ENCODE measurements at places on chromosomes 3 and 15. TPM values are rescaled to one million over a fixed set of nuclear protein-coding genes. Genes with fewer than 3 reads are reported as not detected.

- H3K27me3 ChIP-seq, result no peaks in the 10 kb centered on the region
- DNase-seq, result no peak
- no peak overlapping the region for H3K4me3 ChIP-seq
Observed at GRCh38 chr3:169822091-169822490, 9.4 kb upstream of the LRRC34 start.

DNA sequence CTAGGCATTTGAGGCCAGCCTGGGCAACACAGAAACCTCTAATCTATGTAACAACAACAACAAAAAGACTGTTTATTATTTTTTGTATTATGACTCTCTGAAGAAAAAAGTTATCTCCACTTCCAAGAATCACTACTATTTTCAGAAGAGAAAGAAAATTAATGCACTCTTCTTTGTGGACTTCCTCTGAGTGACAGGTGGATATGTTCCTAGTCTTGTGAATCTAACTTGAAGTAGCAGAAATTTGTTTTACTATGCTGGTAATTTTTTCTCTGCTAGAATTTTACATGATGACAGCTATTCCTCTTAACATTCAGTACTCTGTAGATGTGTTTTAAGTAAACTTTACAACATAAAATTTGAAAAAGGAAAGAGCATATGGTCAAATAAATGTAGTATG lies 16.7 kb downstream of the DYNC1LI1 start:
- H3K4me1 ChIP-seq, result no peaks in the 10 kb centered on the region
- H3K27ac ChIP-seq, result no peak overlapping the region
- H3K4me3 ChIP-seq, result no peak overlapping the region

DNA sequence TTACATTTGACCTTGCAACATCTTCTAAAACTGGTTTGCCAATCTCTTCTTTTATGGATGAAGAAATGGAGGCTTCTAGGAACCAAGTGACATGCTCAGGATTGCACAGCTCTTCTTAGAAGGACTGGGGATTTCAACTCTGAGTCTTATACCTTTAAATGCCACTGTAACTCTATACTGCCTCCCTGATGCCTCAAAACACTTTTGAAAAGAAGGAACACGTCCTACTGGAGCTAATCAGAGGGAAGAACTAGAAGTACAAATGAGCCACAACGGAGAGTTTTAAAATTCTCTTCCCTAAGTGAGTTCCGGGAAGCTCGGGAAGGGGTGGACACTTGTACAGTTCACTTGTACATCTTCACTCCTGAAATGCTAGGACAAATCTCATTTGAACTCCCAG lies 949 bp upstream of the MITF start:
- H3K27ac ChIP-seq, result no peak overlapping the region
- H3K36me3 ChIP-seq, result no peaks in the 10 kb centered on the region
- peaks cover 13% of the 10 kb centered on the region for H3K4me1 ChIP-seq
- H3K4me3 ChIP-seq, result peak overlapping the region; percentile 88

- peaks cover 85% of the 10 kb centered on the region for H3K36me3 ChIP-seq
- no peaks in the 10 kb centered on the region for H3K27me3 ChIP-seq
- no peak overlapping the region for H3K4me3 ChIP-seq
- H3K27ac ChIP-seq, result peak overlapping the region; percentile 30
- DNase-seq, result peak; percentile 65
Observed at GRCh38 chr3:14459384-14459783, 57.0 kb downstream of the SLC6A6 start.

- H3K27me3 ChIP-seq, result no peaks in the 10 kb centered on the region
- no peaks in the 10 kb centered on the region for H3K4me1 ChIP-seq
- H3K4me3 ChIP-seq, result no peak overlapping the region
- H3K36me3 ChIP-seq, result no peaks in the 10 kb centered on the region
- DNase-seq, result no peak
- H3K27ac ChIP-seq, result peak overlapping the region; percentile 14
Observed at GRCh38 chr3:40516201-40516600, 8.6 kb upstream of the ZNF621 start.

DNA sequence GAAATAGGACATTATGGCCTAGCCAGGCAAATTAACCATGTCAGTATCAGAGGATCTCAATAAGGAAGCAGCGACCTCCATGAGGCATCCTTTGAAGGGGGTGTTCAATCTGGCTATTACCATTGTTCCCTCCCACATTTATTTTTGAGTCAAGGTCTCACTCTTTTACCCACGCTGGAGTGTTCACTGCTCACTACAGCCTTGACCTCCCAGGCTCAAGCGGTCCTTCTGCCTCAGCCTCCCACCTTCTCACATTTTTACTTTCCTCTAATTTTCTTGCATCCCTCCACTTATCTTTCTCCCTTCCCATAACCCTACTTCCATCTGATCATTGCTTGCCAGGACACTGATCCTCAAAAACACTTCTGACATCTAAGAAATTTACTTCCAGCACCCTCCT lies 654.0 kb upstream of the NR2F2 start:
- no peaks in the 10 kb centered on the region for H3K4me1 ChIP-seq
- no peaks in the 10 kb centered on the region for H3K36me3 ChIP-seq

DNA sequence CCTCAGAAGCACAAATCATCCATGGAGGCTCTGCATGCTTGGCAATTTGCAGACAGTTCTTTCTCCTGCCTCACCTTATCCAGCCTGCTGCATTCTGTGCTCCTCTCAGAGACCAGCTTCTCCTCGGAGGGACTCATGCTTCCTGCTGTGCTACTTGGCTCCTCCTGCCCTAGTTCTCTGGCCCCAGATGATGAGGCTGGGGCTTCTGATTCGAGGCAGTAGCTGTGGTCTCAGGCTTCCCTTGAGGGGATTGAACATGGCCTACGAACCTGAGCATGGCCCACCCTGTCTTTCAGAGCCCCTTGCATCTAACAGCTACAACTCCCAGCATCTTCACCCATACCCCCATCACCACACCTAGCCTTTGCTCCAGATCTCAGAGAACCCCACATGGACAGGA lies 6.7 kb downstream of the VIPR1 start:
- peaks cover 9% of the 10 kb centered on the region for H3K27me3 ChIP-seq
- H3K4me3 ChIP-seq, result no peak overlapping the region
- no peak overlapping the region for H3K27ac ChIP-seq

GRCh38 chr3:83065851-83066460 lies 1304.5 kb upstream of the GBE1 start:
- H3K4me3 ChIP-seq, result no peak overlapping the region
- H3K36me3 ChIP-seq, result no peaks in the 10 kb centered on the region
- no peaks in the 10 kb centered on the region for H3K4me1 ChIP-seq

DNA sequence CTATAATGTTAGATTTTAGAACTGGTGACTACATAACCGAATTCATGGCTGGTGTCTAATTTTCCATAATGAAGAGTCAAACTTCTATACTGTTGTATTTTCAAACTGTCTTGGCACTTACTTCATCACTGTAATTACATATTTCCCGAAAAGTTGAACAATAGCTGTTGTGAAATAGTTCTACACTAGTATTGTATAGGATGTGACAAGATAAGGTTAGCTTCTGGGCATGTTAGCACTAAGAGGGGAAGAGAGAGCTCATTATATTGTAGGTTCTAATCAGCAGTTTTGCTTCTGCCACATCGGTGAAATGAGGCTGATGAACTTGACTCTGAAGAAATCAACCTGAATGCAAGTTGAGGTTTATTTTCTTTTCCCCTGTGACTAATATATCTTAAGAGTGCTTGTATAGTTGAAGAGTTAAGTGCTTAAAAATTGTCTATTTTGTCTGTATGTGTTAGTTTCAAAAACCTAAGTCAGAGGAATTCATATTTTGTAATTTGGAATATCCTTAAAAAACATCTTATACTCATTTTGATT lies 8.9 kb downstream of the GYG1 start:
- peaks cover 20% of the 10 kb centered on the region for H3K4me1 ChIP-seq
- DNase-seq, result no peak
- H3K27ac ChIP-seq, result no peak overlapping the region
- H3K4me3 ChIP-seq, result no peak overlapping the region
- H3K36me3 ChIP-seq, result peaks cover 37% of the 10 kb centered on the region

- H3K4me3 ChIP-seq, result peak overlapping the region; percentile 90
- peak overlapping the region; percentile 89 for H3K27ac ChIP-seq
- no peaks in the 10 kb centered on the region for H3K27me3 ChIP-seq
- H3K4me1 ChIP-seq, result peaks cover 16% of the 10 kb centered on the region
Observed at GRCh38 chr3:146544929-146545528, 622 bp upstream of the PLSCR1 start.

DNA sequence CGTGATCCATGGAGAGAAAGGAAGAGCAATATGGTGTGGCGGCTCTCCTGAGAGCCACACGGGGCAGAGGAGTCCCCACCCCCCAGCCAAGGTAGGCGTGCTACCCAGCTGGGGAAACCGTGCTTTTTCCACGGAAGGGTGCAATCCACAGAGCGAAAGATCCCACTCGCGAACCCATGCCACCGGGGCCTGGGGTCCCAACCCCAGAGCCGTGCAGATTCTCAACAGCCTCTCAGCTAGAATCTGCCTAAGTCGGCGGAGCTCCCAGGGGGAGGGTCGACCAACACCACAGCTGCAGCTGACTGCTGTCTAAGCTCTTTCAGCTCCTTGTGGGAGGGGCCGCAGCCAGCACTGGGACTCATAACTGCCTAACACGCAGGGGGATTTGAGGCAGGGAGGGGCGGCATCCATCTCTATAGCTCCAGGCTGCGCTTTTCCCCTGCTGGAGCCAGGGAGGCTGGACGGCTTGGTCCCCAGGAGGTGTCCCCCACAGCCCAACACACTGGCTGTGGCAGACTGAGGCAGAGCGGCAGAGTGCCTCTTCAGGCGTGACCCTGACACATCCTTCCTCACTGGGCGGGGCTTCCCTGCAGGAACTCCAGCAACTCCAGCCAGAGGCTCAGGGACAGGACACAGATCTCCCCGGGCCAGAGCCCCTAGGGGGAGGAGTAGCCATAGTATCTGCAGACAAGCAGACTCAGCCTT lies 107.6 kb upstream of the ZBTB20 start:
- no peak for DNase-seq
- peaks cover 2% of the 10 kb centered on the region for H3K4me1 ChIP-seq

- DNase-seq, result no peak
- H3K27ac ChIP-seq, result no peak overlapping the region
- H3K4me1 ChIP-seq, result peaks cover 14% of the 10 kb centered on the region
- no peaks in the 10 kb centered on the region for H3K36me3 ChIP-seq
- peaks cover 20% of the 10 kb centered on the region for H3K27me3 ChIP-seq
Observed at GRCh38 chr3:56990641-56991015, 69.8 kb upstream of the SPATA12 start.

- H3K27me3 ChIP-seq, result no peaks in the 10 kb centered on the region
- H3K27ac ChIP-seq, result no peak overlapping the region
- DNase-seq, result no peak
Observed at GRCh38 chr15:19974998-19975397, 566.6 kb downstream of the GOLGA6L6 start.

DNA sequence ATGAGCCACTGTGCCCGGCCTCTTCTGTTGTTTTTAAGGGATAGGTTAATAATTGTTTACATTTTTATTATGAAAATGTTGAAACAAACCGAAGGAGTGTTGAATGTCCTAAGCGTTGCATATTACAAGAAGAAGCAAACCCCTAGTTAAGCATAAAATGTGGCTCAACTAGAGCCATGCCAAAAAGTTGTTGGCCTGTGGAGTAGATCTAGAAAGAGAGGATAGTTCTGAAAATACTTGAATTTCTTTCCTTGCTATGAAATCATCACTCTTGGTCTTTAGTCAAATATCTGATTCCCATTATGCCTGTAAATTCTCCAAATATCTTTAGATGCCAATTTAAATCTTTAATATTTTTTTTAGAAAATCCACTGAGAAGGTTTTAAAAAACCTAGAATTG lies 12.8 kb downstream of the RBP2 start:
- H3K4me3 ChIP-seq, result no peak overlapping the region
- H3K4me1 ChIP-seq, result no peaks in the 10 kb centered on the region
- no peak overlapping the region for H3K27ac ChIP-seq
- no peak for DNase-seq
- no peaks in the 10 kb centered on the region for H3K27me3 ChIP-seq

DNA sequence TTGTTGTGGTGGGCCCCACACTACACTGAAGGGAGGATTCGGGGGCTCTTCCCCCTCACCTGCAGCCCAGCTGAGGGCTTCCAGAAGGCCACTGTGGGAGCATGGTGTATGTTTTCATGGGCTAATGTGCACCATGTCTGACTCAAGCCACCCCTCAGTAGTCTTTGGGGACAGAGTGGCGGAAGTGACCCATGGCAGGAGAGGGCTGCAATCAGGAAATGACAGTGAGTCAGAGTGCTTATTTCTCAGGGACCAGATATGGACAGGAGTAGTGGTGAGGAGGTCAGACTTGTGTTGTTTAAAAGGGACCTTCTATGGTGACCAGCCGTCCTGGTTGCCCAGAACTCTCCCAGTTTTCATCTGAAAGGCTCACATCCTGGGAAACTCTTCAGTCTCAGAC lies 32.8 kb upstream of the SLC9A9 start:
- H3K27me3 ChIP-seq, result no peaks in the 10 kb centered on the region
- H3K4me1 ChIP-seq, result no peaks in the 10 kb centered on the region
- DNase-seq, result no peak
- H3K27ac ChIP-seq, result no peak overlapping the region

DNA sequence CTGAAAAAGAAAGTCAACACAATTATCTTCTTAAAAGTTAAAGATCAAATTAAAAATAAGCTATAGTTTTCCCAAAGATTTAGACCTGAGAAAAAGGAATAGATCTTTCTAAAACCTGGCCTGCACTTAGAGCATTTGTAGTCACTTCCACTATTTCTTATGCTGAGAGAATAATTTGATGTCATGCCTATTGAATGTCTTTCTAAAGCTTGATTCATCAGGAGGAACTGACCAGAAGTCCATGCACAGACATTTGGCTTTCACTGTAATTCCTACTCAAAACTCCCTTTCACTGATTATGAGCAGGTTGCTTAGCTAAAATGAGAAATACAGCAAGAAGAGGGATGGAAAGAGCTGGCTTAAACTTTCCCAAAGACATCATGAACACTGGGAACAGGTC lies 4.3 kb downstream of the GREM1 start:
- peak overlapping the region; percentile 96 for H3K27ac ChIP-seq
- DNase-seq, result peak; percentile 71
- H3K4me3 ChIP-seq, result peak overlapping the region; percentile 41
- no peaks in the 10 kb centered on the region for H3K27me3 ChIP-seq
- H3K4me1 ChIP-seq, result peaks cover 29% of the 10 kb centered on the region
- H3K36me3 ChIP-seq, result peaks cover 67% of the 10 kb centered on the region

DNA sequence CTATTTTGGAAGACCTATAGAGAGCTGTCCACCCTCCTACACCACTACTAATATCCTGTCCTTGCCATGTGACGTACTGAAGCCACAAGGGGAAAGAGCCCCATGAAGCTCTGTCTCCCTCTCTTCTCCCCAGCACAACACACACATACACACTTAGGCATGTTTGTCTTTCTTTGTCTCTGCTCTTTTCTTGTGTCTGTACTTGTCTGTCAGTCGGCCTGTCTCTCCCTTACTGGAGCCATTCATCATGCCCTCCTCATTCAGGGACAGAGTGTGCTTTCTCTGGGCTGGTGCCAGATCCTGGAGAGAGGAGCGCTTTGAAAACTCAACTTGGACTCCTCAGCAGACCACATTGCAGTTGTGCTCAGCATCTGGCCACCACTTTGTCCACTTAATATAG lies 47.6 kb downstream of the PSMD6 start:
- H3K4me3 ChIP-seq, result peak overlapping the region; percentile 44
- no peaks in the 10 kb centered on the region for H3K27me3 ChIP-seq
- H3K4me1 ChIP-seq, result peaks cover 50% of the 10 kb centered on the region
- H3K27ac ChIP-seq, result peak overlapping the region; percentile 94

GRCh38 chr3:155219106-155219505 lies 74.4 kb downstream of the STRIT1 start:
- no peaks in the 10 kb centered on the region for H3K36me3 ChIP-seq
- H3K4me3 ChIP-seq, result no peak overlapping the region
- no peak for DNase-seq
- peaks cover 5% of the 10 kb centered on the region for H3K4me1 ChIP-seq
- H3K27ac ChIP-seq, result no peak overlapping the region
- no peaks in the 10 kb centered on the region for H3K27me3 ChIP-seq

Gene PLIN1
- under 0.01 TPM for total RNA-seq

Gene IL17RB
- total RNA-seq, result 0.29 TPM

Gene CD86
- 0.29 TPM for total RNA-seq

Gene MRAS
- 80.7 TPM for total RNA-seq

Gene IL20RB
- total RNA-seq, result 1.8 TPM

Gene P2RY13
- total RNA-seq, result not detected

Gene PLA1A
- under 0.01 TPM for total RNA-seq

Measured in osteoblast (primary cell).